ENCODE measurements at places on chromosomes 11 and 22.

- DNase-seq, result peak; percentile 88
Measured at GRCh38 chr11:64185175-64185692, 737 bp upstream of the STIP1 start.

DNA sequence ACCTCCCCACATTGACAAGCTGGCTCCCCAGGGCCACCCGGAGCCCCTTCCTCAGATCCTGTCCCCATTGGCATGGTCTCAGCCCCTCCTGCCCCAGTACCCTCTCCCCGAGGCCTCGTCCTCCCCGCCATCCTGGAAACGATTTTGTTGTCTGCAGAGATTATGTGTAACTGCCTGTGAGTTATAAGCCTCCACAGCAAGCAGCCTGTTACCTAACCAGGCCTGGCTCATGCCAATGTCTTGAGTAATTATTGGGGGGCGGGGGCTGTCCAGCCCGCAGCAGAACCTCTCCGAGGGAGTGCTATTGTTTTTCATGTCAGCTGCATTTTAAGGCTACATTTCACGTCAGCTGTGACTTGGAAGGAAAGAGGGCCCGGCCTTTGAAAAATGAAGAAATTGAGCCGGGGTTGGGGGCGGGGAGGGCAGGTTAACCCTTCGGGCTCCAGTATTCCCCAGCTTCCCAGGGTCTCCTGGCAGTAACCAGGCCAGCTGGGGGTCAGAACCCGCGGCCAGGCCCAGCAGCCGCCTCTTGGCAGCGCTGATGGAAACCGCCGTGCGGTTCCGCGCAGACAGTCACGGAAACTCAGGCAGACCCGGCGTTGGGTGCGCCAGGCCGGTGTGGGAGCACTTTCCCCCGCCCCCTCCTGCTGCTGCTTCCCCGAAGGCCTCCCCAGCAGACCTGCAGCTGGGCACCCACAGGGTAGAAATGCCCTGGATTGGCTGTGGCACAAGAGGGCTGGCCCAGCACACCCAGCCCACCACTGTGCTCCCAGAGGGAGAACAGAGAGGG is 59.5 kb downstream of the CDKN1C start:
- DNase-seq, result peak; percentile 94

GRCh38 chr11:121999651-122000050 is 116.4 kb downstream of the BLID start:
- no peak for DNase-seq

- no peak for DNase-seq
Measured at GRCh38 chr11:34194576-34195335, 89.3 kb downstream of the NAT10 start.

DNA sequence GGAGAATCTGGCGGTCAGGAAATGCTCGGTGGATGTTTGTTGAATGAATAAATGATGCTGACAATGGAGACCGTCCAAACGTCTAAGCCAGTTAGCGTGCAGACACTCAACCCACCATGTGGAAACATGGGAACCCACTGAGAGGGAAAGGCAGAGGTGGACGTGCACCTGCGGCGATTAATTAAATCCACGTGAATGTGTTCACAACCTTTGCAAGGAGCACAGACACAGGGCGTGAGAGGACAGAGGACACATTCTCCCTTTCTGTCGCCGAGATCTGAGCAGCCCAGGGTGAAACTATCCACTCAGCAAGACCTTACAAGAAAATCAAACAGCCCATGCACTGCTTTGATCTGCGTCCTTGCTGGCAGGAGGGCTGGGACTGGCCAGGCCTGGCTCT is 58.3 kb upstream of the LINC01488 start:
- no peak for DNase-seq

GRCh38 chr11:35968386-35969088 is 24.7 kb downstream of the LDLRAD3 start:
- DNase-seq, result no peak

DNA sequence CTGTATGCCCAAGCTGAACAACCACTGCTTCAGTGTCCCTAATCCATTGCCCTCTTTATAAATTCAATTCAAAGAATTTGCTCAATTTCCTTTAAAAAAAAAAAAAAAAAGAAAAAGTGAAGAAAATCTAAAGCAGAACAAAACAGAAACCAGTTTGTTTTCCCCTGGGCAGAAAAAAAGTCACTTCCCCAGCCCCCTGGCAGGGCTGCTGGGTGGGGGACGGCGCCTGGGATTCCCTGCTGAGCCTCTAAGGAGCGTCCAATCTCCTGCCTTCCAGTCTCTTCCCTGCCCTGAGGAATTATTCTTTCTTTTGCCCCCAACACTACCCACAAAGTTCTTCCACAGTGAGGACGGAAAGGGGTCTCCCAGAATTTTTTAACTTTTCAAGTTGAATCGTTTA is 23.9 kb downstream of the DKK3 start:
- no peak for DNase-seq
